Upper lobe of left lung (tissue), 6 donors: ENCODE measurements at places on chromosomes 7 and 10.
A peak's percentile ranks its signal among the peaks of the same experiment; 100 is the strongest.

DNA sequence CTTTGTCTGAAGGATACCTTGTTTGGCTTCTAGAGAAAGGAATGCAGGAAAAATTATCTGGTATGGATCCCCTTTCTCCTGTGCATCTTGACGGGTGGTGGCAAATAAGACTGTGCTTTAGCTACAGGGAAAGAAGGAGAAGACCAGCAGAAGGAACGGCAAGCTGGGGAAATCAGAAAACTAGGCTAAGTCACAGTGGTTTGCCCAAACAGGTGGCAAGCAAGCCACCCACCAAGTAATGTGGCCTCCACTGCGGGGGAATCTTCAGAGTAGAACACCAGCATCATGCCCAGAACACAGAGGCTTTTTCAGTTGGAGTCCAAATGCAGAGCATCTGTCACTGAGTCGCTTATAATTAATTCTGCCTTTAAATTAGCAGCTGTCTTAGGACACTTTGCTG is 282.8 kb downstream of the PHF14 start:
- DNase-seq, result no peak

DNA sequence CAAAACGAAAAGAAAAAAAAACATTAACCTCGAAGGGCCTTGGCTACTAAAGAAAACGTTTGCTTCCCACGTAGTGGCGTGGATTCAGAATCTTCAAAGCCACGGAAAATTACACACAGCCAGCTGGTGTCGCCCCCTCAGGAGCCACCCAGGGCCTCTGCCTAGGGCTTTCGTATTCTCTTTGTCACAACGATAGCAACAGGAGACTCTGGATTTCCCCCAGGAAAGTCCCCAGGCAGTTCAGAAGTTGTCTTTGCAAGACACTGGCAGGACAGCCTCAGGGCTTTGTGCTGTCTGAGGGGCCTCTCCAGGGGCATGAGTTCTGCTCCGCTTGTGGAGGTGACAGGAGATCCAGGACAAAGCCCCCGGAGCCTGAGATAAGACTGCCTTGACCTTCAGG is 150.2 kb upstream of the INSYN2A start:
- no peak for DNase-seq

GRCh38 chr10:6120691-6121090 is 31.9 kb downstream of the RBM17 start:
- DNase-seq, result peak; percentile 42

DNA sequence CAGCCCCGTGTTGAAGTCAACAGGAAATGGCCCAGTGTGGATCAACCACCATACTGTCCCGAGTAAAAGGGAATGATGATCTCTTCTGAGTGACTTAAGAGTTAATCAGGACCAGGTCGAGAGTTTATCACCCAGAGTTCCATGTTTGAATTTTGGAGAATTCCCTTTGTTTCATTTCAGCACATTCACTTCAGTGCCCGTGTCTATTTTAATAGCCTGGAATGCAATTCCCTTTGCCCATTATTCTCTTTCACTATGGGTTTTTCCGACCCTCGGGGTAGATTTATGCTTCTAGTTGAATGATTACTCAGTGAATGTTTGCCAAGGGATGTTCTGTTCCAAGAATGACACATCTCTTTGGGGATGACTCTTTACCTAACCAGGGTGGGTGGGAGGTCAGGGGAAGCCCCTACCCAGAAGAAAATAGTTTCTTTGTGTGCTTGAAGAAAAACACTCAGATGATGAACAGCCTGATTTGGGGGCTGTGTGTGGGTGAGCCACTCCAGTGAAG is 594.9 kb downstream of the INHBA start:
- no peak for DNase-seq

DNA sequence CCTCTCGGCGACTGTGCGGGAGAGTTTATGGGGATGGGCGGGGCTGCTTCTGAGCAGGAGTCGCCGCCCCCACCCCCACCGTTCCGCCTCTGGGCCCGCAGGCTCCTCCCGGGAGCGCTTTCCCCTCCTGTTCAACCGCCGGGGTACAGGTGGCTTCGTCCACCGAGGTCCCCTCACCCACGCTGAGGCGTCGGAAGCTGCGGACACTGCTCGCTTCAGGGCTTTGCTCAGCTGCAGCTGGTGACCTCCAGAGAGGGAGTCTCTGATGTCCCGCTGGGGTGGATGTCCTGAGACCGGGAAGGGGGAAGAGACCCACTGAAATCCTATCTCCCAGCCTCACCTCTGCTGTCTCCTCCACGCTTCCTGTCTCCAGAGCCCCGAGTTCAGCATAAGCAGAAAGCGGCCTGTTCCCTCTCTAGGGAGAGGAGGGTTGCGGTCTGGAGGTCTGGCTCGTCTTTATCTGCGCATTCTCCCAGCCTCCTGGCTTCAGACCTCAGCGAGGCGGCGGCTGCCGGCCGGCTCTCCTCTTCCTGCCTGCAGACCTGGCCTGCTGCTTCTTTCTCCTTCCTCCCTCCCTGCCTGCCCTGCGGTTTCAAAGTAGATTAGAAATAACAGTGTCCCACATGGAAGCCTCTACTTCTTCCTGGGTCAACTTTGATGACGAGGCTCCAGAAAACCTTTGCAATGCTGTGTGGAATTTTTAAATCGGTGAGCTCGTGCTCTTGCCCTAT is 1.8 kb downstream of the CYP2E1 start:
- DNase-seq, result no peak

GRCh38 chr7:46288861-46289260 is 367.8 kb upstream of the IGFBP3 start:
- no peak for DNase-seq

DNA sequence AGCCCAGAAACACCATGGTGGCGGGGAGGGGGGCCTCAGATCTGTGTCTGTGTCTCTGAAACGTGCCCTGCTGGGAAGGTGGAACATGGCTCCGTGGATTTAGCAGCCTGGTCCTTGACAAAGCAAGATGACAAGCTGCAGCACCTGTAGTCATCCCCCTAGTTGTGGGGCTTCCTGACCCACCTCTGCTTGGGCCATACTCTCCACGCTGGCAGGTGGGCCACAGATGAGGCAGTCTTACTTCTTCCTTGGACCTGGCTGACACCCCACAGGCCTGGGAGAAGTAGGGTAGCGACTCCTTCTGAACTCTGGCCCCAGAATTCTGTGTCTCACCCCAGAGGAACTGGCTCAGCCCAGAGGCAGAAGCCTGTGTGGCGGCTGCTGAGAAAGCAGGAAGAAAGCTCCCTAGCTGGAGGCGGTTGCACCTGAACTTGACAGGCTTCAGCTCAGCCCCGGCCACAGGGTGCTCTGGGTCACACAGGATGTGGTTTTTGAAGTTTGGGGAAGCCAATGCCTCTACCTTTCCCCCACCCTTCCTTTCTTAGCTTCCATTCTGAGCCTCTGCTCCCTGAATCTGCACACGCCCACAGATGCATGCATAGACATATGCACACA is 113.9 kb downstream of the ABLIM1 start:
- DNase-seq, result no peak

GRCh38 chr7:158043551-158044481 is 543.8 kb downstream of the PTPRN2 start:
- DNase-seq, result no peak

GRCh38 chr10:116744163-116744753 is 1.9 kb upstream of the HSPA12A start:
- DNase-seq, result no peak

DNA sequence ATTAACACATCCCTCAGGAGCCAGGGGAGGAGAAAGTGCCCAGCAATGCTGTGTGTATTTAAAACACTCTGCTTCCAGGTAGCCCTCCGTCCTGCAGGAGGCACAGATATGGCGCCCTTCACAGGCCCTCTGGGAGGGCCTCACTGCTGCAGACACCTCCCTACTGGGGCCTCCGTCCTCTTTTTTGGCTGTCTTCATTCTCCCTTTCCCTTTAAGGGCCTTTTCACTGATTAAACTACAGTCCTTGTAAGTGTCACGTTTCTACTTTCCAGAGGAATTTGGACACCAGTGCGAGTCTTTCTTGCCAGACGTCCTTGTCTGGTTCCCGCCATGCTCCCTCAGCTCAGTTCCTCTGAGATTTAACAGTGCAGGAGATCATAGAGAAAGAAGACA is 39.7 kb upstream of the MKRN1 start:
- DNase-seq, result no peak

GRCh38 chr10:96290368-96291133 is 13.7 kb upstream of the DNTT start:
- DNase-seq, result no peak

DNA sequence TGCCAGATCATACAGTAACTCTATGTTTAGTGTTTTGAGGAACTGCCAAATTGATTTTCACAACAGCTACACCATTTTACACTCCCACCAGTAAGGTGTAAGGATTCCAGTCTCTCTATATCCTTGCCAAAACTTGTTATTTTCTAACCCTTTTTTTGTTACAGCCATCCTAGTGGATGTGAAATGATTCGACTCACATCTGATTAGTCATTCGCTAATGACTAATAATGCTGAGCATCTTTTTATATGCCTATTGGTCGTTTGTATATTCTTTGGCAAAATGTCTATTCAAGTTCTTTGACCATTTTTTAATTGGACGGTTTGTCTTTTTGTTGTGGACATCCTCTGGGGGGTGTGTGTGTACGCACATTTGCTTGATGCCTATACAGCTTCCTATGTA is 142.8 kb downstream of the DGKB start:
- DNase-seq, result no peak

- DNase-seq, result no peak
Observed at GRCh38 chr7:135888740-135889139, 88.4 kb downstream of the MTPN start.

DNA sequence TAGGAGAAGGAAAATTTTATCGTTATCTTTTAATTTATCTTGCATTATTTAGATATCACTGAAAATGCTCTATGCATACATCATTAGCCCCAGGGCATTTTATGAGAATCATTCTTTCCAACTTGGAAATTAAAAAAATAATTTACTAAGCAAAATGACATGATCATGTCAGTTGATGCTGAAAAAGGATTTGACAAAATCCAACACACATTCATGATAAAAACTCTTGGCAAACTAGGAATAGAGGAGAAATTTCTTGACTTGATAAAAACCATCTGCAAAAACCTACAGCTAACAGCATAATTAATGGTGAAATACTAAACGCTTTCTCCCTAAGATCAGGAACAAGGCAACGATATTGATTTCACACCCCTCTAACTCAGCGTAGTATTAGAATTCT is 40.2 kb upstream of the RSU1 start:
- DNase-seq, result no peak

- DNase-seq, result no peak
Observed at GRCh38 chr10:85920311-85920710, 446.3 kb downstream of the GRID1 start.

GRCh38 chr7:73418113-73418703 is 15.4 kb upstream of the FZD9 start:
- DNase-seq, result no peak

DNA sequence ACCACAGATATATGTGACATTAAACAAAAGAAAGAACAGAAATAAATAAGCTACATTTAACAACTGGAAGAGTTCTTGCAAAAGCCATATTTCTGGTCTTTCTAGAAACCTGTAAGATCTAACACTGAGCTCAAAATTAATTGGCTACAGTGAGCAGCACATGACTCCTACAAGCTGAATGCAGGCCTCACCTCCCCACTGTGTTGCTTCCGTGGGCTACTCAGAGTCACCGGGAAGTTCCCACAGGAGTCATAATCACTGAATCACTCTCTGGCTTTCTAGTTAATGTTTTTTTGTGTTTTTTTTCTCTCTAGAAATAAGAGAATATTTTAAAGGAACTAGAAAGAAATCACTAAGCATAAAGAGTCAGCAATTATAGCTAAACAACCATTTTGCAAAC is 10.2 kb upstream of the MRPS24 start:
- DNase-seq, result no peak
